ENCODE measurements at places on chromosomes 7 and 10.

- peak; percentile 35 for DNase-seq
Measured at GRCh38 chr10:13883636-13884444, 297.1 kb downstream of the PRPF18 start.

- peak; percentile 17 for DNase-seq
Measured at GRCh38 chr7:83850125-83850524, 201.2 kb upstream of the SEMA3E start.

- no peak for DNase-seq
Measured at GRCh38 chr10:128883231-128884032, 583.6 kb upstream of the MGMT start.

DNA sequence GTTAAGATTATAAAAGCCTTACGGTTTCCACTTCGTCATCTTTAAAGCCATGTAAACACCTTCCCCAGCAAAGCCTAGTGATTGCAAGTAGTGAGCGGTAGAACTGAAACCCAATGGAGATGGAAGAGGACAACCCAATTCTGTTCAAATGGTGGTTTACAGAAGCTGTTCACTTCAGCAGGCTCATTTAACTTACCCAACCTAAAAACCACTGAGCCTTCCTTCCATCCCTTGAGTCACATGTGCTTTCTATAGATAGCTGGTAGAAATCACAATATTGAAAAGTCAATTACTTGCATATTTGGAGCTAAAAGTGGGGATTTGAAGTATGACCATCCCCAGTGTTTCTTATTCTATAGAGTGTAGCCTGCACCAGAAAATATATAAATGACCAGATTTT, 667.7 kb downstream of the SUGCT start:
- DNase-seq: no peak

GRCh38 chr7:2082139-2082998, 150.4 kb downstream of the MAD1L1 start:
- peak; percentile 76 for DNase-seq

- no peak for DNase-seq
Measured at GRCh38 chr7:4823441-4824119, 38.2 kb downstream of the PAPOLB start.

DNA sequence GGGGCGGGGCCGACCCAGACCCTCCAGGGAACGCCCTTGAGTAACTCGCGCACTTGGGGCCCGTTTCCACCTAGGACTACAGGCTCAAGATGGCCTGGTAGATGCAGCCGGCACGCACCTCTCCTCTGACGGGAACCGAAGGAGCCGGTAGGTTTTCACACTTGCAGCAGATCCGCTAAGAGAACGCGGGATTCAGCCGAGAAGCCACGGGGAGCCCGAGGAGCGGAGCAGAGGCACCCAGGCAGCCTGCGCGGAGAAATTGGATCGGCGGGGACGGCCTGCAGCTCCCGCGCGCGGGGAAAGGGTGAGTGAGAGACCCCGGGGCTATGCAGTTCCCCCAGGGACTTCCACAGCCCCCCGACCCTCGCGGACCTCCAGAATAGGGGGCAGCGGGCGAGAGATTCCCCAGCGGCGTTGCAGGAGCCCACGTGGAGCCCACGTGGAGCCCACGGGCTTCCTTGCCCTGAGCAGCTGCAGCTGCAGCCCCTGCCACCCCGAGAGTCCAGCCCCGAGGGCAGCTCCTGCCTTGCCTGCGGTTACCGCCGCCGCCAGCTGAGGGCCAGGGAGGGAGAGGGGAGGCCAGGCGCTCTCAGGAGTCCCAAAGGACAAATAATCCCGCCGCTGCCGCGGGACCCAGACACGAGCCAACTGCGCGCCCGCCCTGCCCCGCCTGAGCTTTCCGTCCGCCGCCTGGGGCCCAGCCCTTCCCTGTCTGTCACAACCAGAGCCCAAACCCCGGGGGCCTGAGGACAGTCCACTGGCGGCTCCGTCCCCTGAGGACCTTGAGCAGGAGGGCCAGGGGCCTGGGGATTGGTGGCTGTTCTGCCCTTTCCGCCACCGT, 13.1 kb downstream of the IFT22 start:
- peak; percentile 30 for DNase-seq

DNA sequence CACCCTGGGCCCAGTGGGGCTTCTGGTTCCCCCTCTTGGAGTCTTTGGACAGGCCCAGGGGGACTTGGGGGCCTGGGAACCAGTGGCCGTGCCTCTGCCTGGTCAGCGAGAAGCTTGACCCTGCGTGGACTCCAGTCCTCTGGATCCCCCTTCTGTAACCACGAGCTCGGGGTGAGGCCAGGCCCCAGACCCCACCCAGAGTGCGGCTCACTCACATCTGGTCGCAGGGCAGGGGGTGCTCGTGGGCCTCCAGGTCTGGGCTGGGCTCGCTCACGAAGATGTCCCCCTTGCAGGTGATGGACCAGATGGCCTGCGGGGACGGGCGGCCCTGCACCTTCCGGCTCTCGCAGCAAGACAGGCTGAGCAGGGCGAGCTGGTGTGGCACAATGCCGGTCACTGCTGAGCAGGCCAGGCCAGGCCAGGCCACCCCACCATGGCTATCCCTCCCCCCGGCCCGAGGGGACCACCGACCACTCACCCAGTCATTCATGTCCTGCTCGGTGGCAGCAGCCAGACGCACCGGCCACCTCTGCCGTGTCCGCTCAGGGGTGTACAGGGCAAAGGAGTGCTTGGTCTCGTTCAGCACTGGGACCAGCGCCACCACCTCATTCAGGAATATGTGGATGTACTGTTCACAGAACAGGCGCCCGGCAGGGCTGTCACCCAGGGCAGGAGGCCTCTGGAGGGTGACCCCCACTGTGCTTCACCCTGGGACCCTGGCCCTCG, 19.7 kb downstream of the BHLHA15 start:
- DNase-seq: no peak

- DNase-seq: peak; percentile 81
Measured at GRCh38 chr7:29105752-29106668, 40.3 kb downstream of the CPVL start.

- DNase-seq: no peak
Measured at GRCh38 chr7:15341817-15342216, 220.0 kb downstream of the AGMO start.

GRCh38 chr7:47681249-47681810, 99.4 kb upstream of the TNS3 start:
- DNase-seq: no peak

GRCh38 chr10:110498087-110498981, 627 bp downstream of the DUSP5 start:
- DNase-seq: peak; percentile 59

GRCh38 chr7:117350027-117350426, 27.2 kb upstream of the WNT2 start:
- DNase-seq: no peak

DNA sequence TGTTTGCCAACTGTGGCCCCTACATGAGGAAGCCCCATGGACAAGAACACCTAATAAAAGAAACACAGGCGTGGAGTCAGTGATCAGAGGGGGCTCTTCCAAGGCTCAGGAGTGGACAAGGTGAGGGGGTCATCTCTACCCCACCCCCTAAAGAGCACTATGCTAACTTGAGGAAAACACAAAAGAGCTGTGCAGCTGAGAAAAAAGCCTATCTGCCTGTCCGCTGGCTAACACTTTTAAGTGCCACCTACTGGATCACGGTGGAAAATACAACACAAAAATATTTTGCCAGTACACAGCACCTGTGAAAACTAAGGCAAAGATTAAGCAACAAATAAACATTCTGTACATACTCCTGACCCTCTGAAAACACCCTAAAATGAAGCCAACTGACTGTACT, 53.1 kb upstream of the COBL start:
- peak; percentile 11 for DNase-seq

GRCh38 chr7:140479739-140480084, 407 bp upstream of the MKRN1 start:
- DNase-seq: no peak

DNA sequence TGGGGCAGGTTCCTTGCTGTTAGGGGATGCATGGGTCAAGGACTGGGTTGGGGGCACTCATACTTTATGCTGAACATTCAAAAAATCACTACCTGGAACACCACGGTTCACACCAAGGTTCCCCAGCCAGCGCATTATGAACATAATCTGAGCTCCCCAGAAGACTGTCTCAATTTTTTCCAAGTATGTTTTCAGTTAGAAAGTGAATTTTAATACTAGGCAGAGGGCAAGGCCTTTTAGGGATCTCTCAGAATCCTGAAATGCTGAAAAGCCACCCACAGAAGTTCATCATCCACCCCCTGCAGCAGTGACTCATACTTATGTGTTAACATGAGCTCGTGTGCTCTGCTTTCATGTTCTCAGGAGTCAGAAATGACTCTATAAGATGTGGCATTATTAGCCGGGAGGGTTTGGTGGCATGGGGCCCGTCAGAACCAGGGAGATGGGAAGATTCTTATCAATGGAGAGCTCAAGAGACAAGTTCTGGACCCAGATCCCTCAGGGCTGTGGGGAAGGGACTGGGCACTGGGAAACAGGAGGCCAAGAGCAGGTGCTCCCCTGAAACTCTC, 185.2 kb upstream of the ITGB1 start:
- peak; percentile 75 for DNase-seq

DNA sequence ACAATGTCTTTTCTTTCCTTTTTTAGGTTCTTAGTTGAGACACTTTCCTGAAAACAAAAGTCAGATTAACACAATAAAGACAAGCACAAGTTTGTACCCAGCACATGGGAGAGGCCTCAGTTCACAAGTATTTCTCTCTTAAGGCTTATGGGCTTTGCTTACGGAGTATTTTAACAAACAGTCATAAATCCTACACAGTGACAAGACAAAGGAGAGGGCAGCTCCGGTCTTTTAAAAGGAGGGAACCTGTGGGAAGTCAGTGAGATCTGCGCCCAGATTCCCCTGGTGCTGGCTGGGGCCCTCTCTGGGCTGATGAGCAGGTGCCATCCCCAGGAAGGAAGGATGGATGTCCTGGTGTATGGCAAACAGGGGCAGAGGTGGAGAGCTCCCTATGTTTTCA, 398.6 kb downstream of the ACTR3B start:
- no peak for DNase-seq

DNA sequence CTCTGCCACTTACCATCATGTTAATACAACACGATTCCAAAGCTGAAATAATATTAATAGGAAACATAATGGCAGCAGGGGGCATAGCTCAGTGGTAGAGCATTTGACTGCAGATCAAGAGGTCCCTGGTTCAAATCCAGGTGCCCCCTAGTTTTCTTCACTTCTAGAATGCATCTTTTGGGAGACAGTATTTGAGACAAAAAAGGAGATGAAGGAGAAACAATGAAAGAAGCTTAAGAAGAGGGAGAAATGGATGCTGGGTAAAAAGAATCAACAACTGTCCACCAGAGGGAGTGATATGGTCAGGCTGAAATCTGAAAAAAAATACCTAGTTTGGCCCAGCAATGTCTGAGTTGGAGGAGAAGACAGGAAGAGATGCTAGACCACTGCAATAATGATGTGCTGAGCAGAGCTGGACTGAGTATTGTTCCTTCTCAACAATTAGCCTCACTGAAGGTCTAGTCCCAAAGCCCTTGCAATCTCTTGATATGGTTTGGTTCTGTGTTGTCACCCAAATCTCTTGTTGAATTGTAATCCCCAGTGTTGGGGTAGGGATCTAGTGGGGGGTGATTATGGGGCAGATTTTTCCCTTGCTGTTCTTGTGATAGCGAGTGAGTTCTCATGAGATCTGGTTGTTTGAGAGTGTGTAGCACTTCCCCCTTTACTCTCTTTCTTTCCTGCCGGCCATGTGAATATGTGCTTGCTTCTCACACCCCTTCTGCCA, 48.3 kb downstream of the ZNF783 start:
- peak; percentile 91 for DNase-seq

- DNase-seq: peak; percentile 58
Measured at GRCh38 chr10:44725404-44725803, 185.7 kb upstream of the TMEM72 start.

- DNase-seq: no peak
Measured at GRCh38 chr10:31368724-31369123, 49.7 kb downstream of the ZEB1 start.

- DNase-seq: peak; percentile 97
Measured at GRCh38 chr10:114504769-114505579, 100.7 kb upstream of the AFAP1L2 start.

DNA sequence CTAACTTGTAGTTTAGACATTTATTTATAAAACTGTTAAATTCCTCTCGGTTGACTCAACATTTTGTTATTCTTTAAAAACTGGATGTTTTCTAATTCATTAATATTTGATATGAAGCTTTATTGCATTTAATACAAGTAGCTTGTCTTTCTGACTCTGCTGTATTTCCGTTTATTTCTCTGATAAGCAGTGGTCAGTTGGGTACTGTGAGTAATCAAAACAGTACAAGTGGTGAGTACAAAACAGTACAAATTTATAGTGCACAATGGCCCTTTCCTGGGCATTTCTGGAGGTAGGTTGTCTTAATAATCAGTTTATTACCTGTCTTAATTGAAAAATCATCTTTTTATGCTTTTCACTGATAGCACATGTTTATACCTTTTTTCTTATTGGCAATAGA, 182.7 kb downstream of the CCSER2 start:
- no peak for DNase-seq

GRCh38 chr7:155488483-155489127, 30.7 kb downstream of the EN2 start:
- no peak for DNase-seq

GRCh38 chr10:85515316-85515715, 851.3 kb downstream of the GRID1 start:
- no peak for DNase-seq

DNA sequence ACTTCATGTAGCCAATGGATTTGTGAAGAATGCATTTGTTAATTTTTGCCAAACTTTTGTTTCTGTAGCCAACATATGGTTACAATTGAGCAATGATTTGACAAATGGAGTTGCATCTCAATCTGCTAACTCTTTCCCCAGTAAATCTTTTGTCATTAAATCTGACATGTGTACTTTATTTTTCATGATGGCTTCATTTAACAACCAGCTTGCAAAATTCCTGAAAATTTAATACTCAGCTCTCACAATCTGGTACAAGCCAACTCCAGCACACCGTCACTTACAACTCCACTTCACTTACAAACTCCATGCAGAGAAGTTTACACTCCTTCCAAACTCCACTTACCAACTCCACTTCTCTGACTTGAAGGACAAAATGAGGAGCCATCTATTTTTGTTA, 26.5 kb upstream of the HIBADH start:
- DNase-seq: peak; percentile 18

- DNase-seq: no peak
Measured at GRCh38 chr10:131820626-131821025, 80.2 kb upstream of the PPP2R2D start.

GRCh38 chr7:101615446-101615845, 13.7 kb downstream of the MYL10 start:
- no peak for DNase-seq

GRCh38 chr7:73726083-73726466, 6.6 kb upstream of the STX1A start:
- DNase-seq: no peak

DNA sequence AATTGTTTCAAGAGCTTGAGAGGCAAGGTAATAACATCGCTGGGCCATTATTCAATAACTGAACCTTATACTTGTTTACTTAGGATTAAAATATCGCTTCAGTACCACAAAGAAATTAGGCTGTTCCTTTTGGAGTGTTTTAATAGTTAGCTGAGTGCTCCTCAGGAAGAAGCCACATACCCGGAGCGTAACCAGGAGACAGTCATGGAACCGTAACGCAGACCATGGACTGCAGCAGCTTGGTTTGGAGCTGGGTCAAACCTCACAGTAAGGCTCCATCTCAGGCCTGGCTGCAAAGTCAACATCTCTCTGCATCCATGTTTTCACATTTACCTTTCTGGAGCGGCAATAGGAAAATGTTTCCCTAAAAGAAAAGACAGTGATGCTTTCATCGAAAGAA, 599.0 kb downstream of the TNS3 start:
- no peak for DNase-seq
